Naive thymus-derived CD8-positive, alpha-beta T cell (primary cell): ENCODE measurements at places on chromosomes 12 and 14.

DNA sequence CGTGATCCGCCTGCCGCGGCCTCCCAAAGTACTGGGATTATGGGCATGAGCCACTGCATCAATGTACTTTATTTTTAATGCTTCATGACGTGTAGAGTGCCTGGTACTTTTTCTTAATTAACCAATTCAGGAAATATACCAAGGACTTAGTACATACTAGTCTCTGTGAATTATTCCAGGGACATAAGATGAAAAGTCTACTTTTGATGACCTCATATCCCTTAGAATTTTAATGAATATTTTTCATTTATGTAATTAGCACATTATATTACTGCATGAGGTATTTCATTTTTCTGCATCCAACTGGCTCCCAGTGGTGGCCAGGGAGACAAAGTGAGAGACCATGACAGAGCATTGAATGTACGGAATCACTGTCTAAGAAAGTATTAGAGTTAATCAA is 577.7 kb upstream of the NOVA1 start:
- no peak for DNase-seq

- no peak for DNase-seq
These were observed 59.9 kb downstream of the LIN7A start for GRCh38 chr12:80877721-80878265.

GRCh38 chr14:89125216-89125615 is 291.8 kb downstream of the FOXN3 start:
- no peak for DNase-seq

- no peak for DNase-seq
These were observed 21.0 kb upstream of the DCN start for GRCh38 chr12:91203610-91204009.

- no peak for DNase-seq
These were observed 9.4 kb upstream of the C12orf75 start for GRCh38 chr12:105321125-105321524.

GRCh38 chr12:123966596-123966995 is 6.0 kb downstream of the CCDC92 start:
- DNase-seq, result no peak

GRCh38 chr12:90124914-90125313 is 416.3 kb upstream of the ATP2B1 start:
- no peak for DNase-seq

GRCh38 chr14:50030036-50030435 is 86.3 kb downstream of the VCPKMT start:
- DNase-seq, result no peak

DNA sequence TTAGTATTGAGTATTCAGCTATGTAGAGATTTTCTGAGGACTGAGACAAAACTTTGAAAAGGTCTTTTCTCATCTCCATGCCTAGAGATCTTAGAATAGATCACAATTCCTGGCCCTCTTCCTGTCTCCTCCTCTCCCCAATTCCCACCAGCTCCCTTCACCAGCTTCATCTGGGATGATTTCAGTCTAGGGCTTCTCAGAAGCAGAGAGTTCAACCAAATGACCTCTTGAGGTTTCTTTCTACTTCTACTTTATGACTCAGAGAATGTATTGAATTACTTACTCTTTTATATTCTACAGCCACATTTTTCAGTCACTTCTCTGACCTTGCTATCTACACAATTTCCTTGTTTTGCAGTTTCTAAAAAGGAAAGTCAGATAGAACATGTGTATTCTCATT is 19.4 kb upstream of the SNX6 start:
- no peak for DNase-seq

- DNase-seq, result no peak
These were observed 155.5 kb upstream of the NTF3 start for GRCh38 chr12:5276327-5276880.

DNA sequence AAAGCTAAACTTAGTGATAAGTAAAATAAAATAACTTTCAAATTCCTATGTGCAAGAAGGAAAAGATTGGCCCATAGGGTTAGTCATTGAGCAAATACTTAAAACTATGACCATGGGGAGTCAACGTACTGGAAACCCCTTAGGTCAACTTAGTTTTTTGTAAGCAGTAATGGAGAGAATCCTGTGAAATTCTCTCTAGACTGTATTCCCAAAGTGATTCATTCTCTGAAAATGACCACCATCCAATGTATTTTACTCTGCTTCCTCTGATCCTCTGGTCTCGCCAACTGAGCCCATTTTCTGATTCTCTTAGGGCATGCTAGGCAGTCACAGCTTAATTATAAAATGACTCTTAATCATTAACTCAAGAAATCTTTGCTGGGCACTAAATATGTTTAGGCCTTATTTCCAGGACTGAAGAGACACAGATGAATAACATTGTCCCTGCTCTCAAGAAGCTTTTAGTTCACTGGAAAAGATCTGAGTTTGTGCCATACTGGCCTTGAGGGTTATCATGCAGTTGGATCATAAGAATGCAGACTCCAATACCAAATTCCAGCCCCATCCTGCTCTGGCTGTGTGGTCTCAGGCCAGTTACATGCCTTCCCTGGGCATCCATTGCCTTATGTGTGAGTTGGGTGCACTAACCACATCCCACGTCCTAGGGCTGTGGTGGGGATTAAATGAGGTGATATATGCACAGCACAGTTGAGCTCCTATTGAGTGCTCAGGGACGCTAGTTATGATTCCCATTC is 732.4 kb downstream of the AACS start:
- no peak for DNase-seq

GRCh38 chr12:130632642-130633041 is 83.5 kb downstream of the RIMBP2 start:
- no peak for DNase-seq

DNA sequence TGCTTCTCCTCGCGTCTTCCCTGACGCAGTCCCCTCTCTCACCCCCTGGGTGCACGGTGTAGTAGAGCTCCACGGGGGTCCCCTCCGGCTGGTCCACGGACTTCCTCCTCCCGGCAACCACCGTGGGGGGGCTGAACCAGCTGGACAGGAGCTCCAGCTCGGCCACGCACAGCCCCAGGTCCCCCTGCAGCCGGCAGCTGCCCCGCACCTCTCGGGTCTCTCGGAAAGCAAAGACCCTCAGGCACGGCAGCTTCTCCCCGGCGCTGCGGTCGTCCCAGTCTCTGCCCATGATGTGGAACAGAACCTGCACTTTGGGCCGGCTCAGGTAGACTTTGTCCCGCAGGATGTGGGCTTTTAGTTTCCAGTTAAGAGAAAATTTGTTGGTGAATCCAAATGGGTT is 203.8 kb downstream of the TMEM132D start:
- no peak for DNase-seq

- peak; percentile 25 for DNase-seq
These were observed 430 bp downstream of the SLC41A2 start for GRCh38 chr12:104957719-104958000.

GRCh38 chr12:124428136-124428791 is 133.4 kb downstream of the RFLNA start:
- DNase-seq, result no peak

GRCh38 chr12:132025526-132025925 is 75.8 kb downstream of the EP400 start:
- peak; percentile 27 for DNase-seq

DNA sequence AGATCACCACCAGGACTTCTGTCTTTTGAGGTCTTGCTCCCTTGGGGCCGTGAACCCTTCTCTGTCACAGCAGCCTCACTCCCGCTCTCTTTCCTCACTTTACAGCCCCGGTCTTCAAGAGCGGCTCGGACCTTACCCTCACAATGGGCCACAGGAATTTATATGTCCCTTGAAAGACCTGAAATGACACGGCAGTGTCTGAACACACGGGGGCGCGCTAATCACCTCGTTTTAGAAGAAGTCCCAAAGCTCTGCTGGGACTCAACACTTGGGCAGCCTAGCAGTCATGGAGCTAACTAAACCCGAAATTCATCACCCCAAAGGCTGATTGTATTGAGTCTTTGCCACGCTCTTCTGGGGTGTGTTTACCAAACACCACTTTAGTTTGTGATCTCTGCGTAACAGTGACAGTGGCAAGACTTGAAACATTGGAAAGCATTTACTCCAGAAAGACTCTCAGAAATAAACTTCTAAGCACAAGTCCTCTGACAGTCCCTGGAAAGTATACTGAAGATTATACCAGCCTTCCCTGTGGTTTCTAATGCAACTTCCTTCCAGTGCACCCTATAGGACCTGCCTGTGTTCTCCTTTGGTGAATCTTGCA is 29.0 kb downstream of the SERPINA11 start:
- no peak for DNase-seq

GRCh38 chr12:109595321-109595902 is 21.8 kb downstream of the MVK start:
- DNase-seq, result no peak

GRCh38 chr12:1810201-1810930 is 10.0 kb upstream of the LRTM2 start:
- no peak for DNase-seq

DNA sequence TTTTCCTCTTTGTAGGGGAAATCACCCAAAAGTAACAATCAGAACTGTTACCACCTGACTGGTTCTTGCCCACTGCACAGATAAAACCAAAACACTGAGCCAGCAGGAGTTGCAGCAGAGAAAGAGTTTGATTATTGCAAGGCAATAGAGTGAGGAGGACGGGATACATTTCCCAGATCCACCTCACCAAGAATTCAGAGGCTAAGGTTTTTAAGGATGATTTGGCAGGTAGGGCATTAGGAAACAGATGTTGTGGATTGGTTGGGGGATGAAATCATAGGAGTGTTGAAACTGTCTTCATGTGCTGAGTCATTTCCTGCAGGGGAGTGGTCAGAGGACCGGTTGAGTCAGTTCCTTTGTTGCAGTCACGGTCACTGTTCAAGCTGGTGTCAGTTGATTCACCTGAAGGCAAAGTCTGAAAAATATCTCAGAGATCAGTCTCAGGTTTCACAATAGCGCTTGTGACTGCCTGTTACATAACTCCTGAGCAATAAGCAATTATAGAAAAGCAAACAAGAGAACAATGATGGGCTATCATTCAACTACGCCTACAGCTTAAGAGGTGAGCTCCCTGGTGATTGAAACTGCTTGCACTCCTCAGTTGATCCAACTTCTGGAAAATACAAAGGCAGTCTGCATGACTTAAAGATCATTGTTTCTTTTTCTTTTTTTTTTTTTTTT is 20.3 kb upstream of the AMN1 start:
- no peak for DNase-seq

- no peak for DNase-seq
These were observed 210.4 kb downstream of the CHST11 start for GRCh38 chr12:104667139-104667538.

DNA sequence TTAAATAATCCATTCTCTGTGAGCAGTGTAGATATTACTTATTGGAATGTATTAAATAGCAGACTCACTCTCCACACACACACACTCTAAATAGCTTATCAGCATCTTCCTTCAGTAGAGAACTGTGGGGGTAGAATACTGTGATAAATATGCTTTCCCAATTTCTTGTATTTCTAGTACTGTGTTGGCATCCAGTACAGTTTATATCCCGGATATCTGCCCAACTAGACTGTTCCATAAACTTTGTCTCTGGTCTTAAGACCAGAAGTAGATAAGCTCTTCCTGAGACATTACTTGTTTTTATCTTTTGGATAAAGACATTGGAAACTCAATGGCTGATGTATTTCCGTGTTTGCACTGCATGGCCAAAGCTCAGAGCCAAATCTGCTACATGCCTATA is 136.2 kb upstream of the PDZRN4 start:
- no peak for DNase-seq

GRCh38 chr12:101862245-101862644 is 15.1 kb upstream of the DRAM1 start:
- no peak for DNase-seq

GRCh38 chr12:31845613-31846322 is 113.4 kb upstream of the RESF1 start:
- DNase-seq, result no peak

GRCh38 chr14:103118663-103119404 is 4.4 kb upstream of the TNFAIP2 start:
- DNase-seq, result no peak

DNA sequence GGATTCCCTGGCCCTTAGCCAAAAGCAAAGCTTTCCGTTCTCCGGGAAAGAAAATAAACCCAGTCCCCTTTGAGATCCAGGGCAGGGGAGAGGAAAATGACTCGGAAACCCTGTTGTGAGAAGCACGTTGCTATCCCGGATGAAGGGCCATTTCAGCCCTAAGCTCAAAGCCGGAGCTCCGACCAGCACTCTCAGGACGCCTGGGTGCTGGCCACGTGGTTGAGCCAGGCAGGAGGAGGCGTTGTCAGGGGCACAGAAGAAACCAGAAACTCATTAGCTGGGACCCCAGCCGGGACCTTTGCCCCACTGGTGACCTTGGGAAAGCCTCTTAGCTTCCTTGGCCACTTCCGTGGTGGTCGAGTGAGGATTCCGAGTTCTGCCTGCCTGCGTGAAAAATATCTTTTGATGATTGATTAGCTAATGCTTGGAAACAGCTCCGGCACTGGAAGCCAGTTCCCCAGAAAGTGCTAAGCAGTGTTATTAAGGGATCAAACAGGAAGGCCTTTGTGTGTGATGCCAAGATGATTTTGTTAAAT is 57.6 kb upstream of the FZD10 start:
- no peak for DNase-seq

DNA sequence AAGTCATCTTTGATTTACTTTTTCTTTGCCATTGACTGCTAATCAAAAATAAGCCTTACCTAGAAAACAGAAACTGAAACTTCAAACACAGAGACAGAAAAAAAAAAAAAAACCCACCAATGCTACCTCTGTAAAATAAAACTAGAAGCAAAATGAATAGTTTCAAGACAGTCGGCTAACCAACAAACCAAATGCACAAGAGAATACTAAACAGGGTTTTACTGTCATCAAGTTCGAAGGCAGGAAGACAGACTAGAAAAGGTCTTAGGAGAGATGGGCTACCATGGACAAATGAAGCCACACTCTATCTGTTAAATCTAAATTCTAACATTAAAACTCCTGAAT is 59.5 kb downstream of the SEL1L start:
- DNase-seq, result peak; percentile 23

- no peak for DNase-seq
These were observed 186.9 kb downstream of the EMP1 start for GRCh38 chr12:13383379-13383778.

GRCh38 chr12:127038761-127039160 is 1228.2 kb upstream of the TMEM132C start:
- DNase-seq, result no peak

DNA sequence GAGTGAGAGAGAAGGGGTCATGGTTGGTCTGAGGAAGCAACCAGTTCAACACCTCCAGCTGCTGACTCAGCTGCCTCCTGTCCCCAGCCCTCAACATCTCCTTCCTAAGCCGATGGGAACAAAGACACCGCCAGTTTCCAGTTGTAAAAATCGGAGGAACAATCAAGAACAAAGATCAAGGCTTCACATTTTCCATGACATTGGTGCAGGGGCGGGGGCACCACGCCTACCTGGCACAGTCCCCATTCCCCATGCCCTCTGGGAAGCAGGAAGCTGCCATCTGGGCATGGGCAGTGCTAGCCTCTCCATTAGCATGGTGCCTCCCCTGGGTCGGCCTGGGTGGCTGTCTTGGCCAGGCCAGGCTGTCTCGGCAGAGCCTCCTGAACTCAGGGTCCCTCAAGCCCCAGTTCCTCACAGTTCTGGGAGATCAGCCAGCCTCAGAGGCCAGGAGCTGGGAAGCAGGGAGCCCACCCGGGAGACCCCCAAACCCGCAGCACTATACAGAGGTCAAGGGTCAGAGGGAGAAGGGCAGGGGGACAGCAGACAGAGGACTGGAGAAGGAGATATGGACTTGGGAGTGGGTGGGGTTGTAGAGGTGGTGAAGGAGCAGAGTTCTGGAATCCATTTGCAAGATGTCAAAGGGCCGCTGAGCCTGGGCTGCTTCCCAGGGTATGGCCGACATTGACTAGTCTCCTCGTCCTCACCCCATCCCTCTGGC is 19.6 kb upstream of the TMEM106C start:
- no peak for DNase-seq

GRCh38 chr14:80718940-80719339 is 222.6 kb downstream of the CEP128 start:
- DNase-seq, result no peak
